CD4-positive, alpha-beta T cell treated with Interleukin-15 for 1 hour (primary cell): ENCODE measurements at places on chromosomes 5 and 9.

GRCh38 chr5:141725891-141726290 is 43.9 kb upstream of the ARAP3 start:
- DNase-seq = no peak

- DNase-seq = no peak
Observed at GRCh38 chr5:77101298-77101697, 14.2 kb upstream of the ZBED3 start.

DNA sequence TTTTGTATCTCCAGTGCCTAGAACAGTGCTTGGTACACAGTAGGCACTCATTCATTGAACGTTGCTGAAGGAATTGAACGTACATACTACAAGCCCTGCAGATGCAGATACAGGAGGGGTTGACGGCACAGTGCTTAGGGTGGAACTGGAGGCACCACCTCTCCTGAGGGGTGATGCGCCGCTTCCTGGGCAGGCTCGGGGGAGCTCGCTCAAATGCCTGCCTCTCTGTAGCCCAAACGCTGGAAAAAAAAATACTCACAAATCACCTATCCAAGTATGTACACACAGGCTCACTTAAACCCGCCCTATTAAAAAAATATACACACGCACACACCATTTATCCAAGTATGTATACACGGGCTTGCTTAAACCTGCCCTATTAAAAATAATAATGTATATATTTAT is 536 bp upstream of the COMMD10 start:
- no peak for DNase-seq

DNA sequence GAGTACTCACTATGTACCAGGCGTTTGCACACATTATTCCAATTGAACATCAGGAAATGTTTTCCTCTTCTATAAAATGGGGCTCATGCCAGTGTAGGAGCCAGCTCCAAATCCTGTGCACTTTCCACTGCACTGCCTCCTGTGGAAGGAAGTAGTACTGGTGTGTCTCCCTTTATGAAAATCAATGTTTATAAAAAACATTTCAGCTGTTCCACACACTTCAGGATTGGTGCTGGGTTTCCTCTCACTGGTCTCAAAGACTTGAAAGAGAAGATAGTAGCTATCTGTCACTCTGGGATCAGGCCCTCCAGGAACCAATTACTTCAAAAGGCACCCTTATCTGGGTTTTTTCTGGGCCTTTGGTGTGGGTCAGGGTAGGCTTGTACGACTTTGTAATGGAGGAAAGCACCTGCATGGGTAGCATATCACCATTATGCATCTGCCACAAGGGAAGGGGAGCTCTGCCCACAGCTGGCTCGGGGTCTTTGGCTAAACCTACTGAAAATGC is 32.5 kb downstream of the RAB14 start:
- DNase-seq = no peak

- DNase-seq = no peak
Observed at GRCh38 chr5:135445306-135445985, 1.7 kb downstream of the DCANP1 start.

DNA sequence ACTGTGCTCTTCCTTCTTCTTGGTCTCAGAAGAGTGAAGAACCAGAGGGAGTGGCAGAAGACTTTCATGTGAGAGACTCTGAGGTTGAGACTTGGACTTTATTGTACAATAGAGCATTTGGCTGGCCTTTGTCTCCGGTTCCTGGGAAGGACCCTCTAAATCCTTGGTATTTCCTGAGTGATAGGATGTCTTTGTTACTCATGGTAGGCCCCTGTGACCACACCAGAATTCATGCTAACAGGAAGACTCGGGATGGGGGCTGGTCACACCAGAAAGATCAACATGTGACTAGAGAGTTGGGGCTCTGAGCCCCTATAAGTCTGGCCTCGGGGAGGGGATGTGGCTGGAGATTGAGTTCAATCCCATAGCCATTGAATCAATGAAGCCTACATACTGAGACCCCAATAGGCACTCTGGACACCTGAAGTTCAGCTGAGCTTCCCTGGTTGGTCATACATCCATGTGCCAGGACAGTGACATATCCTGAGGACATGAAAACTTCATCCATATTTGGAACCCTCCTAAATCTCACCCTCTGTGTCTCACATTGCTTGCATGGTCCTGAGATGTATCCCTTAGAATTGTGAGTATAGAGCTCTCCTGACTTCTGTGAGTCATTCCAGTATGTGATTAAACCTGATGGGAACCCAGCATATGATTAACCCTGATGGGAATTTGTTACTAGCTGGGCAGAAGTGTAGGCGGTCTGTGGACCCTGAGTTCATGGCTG is 201.7 kb downstream of the GADD45G start:
- no peak for DNase-seq
